Cortex of kidney (tissue), 1 donor: ENCODE measurements at places on chromosomes 11 and 22.

DNA sequence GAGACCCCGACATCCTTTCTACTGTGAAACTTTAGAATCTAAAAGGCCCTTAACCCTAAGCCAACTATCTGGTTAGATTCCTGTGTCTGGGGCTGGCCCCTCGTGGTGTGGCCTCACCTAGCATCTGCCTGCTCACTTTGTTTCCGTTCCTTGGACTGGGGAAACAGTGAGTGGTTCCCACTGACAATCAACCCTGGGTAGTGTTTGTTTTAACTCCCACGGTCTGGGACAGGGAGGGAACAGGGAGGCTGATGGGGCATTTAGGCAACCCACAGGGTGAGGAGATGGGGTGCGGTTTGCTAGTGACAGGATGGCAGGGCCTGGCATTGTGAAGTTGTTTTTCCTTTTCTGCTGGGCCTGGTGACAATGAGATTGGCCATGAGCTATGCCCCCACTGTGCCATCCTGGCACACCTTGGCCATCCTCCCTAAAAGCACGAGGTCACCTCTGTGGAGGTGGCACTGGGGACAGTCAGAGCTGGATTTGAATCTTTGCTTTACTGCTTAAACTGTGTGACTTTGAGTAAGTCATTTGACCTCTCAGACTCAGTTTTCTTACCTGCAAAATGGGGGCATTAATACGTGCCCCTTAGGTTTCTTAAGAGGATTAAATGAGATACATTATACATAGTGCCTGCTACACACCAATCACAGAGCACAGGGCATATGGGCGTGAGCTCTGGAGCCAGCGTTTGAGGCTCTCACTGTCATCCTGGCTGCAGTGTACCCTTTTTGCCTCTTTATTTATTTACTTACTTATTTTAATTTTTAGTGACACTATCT is 31.4 kb downstream of the CHRDL2 start:
- no peak for DNase-seq

GRCh38 chr22:17945156-17945887 is 79.0 kb downstream of the MICAL3 start:
- no peak for DNase-seq

- DNase-seq: no peak
Observed at GRCh38 chr11:84965484-84965883, 661.7 kb downstream of the DLG2 start.

GRCh38 chr11:64118876-64119665 is 46.8 kb downstream of the MACROD1 start:
- no peak for DNase-seq

DNA sequence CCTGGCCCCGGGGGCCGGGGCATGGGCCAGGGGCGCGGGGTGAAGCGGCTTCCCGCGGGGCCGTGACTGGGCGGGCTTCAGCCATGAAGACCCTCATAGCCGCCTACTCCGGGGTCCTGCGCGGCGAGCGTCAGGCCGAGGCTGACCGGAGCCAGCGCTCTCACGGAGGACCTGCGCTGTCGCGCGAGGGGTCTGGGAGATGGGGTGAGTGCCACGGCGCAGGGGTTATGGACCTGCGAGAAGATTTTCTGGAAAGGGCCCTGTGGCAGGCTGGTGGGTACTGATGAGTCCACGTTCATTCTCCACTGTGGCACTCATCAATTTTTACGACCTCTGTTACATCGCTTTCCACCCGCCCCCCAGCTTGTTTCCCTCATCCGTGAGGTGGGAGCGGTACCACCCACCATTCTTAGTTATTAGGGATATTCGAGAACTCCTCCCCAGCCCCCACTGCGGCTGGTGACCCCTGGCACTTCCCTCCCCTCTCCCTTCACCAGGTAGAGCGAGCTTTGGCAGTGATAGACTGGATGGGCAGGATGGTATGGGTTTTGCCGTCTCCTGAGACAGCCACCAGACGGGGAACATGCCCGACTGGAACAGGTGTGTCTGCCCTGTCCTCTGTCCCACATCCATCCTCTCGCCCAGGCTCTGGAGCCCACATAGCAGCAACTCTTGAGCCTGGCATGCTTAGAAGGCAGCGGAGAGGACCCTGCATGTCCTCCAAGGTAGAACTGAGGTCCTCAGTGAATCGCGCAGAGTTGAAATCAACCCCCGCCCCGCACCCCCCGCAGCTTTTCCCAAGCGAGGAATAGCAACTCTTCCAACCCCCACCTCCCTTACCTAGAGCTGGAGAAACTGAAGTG is 562 bp downstream of the DGAT2 start:
- DNase-seq: no peak

DNA sequence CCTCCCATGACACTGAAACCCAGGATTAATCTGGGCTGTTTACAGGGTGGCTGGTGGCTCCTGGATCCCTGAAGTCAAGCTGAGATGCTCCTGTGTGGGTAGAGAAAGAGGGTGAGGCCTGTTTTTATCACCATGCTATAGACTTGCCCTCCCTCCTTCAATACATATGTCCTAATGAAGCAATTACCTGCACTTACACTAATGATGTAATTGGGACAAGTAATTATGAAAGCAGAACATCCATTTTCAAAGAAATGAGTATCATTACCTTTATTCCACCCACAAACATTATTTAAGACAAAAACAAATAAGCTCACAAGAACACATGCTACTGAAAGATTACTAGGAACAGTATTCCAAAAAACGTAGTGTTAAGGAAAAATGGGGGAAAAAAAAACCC is 64.3 kb upstream of the CHRM4 start:
- DNase-seq: no peak

DNA sequence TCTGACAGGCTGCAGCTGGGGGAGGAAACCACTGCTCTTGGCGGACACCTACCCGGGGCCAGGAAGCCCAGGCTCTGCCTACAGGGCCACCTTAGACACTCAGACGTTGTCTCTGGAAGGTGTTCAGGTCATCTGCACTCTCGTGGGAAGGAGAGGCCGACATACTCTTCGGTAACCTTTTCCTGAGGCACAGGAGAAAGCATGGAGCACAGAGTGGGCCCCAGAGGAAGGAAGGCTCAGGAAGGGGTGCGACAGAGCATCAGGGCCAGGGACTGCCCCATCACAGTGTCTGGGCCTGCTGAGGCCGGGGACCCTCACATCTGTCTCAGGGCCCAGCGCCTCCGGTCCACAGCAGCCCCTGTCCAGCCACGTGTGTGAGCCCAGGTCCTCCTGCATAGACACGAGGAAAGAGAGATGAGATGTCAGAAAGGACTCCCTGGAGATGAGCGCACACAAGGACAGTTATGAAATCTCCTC is 18.2 kb upstream of the TUB start:
- DNase-seq: no peak

DNA sequence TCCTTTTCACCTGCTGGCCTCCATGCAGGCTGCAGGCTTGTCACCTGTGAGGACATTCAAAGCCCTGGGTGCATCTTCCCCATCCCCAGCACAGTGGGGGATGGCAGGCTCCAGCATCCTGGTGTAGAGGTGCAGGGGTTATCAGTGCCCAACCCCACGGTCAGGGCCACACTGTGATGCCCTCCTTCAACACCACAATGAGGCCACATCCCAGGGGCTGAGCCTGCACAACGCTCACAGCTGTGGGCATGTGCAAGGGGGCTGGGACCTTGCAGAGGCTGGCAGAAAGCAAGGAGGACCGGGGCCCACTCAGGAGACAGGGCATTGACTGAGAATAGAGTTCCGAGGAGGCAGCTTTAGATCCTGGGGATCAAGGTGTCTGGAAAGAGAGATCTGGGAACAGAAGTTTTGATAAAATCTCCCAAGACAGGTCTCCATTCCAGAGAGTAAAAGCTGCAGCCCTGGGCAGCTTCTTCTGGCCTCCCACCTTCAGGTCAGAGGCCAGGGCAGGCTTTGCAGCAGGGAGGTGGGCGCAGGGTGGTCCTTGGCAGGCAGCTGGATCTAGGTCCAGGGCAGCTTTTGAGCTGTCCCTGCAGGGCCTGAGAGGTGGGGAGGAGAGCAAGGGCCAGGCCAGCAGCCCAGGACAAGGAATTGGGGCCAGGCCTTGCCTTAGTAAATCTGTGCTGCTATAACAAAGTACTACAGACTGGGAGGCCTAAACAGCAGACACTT is 250.8 kb upstream of the B3GAT1 start:
- DNase-seq: no peak

- no peak for DNase-seq
Observed at GRCh38 chr11:107702109-107702660, 9.7 kb downstream of the SLN start.

- DNase-seq: no peak
Observed at GRCh38 chr11:95456714-95457491, 225.9 kb upstream of the SESN3 start.

GRCh38 chr22:19434401-19434800 is 2.1 kb downstream of the MRPL40 start:
- no peak for DNase-seq

- DNase-seq: no peak
Observed at GRCh38 chr11:13065200-13065787, 56.2 kb downstream of the RASSF10 start.

DNA sequence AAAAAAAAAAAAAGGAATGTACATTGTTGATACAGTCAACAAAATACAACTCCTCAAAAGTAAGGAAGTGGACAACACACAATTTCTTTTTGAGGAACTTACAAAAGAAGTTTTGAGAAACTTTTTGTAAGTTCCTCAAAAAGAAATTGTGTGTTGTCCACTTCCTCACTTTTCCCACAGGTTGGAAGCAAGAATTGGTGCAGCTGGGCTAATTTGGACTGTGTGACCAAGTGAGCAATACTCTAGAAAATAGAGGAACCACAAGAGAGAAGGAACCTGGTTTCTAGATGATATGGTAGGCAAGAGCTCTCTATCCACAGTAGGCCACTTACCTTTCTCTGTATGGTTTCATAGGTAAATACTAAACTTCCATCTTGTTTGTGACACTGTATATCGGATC is 1053.8 kb downstream of the LRRC4C start:
- no peak for DNase-seq

DNA sequence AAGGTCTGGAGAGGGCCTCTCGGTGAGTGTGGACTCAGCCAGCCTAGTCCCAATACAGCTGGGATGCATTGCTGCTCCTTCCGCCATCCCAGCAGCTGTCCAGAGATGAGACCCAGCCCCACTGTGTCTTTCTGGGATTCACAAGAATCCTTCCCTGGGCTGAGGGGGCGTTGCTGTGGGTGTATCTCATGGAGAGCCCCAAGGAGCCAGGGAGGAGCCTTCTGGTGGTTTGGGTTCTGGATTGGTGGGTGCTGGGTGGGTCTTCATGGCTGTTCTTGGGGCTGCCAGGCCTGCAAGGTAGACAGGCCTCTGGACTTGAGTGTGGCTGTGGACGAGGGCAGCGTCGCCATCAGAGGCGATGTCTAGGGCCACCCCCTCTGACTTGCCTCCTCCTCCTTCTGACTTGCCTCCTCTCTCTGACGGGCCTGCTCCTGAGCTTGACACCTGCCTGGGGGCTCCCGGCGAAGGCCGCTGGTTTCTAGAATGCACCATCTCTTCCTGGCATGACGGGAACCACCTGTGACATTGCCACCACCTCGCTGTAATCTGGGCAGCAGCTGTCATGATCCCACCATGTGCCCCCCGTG is 17.2 kb downstream of the KCNQ1 start:
- no peak for DNase-seq

- no peak for DNase-seq
Observed at GRCh38 chr22:19867617-19868016, 12.9 kb upstream of the GNB1L start.
